Effector CD4-positive, alpha-beta T cell (primary cell): ENCODE measurements at places on chromosomes 5 and 9.

DNA sequence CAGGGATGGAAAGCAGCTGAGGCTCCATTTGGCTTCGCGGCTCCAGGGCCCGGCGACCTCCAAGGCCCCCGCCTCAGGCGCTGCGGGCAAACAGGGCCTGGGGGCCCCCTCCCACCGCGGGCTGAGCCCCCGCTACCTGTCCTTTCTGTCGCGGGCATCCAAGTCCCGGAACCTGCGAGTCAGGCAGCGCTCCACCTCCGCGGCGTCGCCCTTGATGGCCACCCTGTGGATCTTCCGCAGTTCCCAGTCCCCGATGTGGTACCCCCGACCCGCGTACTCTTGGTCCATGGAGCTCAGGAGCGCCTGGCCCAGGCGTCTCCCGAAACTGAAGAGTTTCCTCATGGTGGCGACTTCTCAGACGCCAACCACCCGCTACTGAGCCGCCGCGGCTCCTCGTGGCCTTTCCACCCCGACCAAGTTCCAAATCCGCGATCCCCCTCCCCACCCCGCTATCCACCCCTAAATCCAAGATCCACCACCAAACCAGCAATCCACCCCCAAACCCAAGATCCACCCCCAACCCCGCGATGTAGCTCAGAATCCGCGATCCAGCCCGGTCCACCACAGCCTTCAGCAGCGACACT lies 86.5 kb upstream of the CCDC180 start:
- no peak for DNase-seq

- no peak for DNase-seq
Observed at GRCh38 chr9:96449523-96449844, 485 bp upstream of the HABP4 start.

DNA sequence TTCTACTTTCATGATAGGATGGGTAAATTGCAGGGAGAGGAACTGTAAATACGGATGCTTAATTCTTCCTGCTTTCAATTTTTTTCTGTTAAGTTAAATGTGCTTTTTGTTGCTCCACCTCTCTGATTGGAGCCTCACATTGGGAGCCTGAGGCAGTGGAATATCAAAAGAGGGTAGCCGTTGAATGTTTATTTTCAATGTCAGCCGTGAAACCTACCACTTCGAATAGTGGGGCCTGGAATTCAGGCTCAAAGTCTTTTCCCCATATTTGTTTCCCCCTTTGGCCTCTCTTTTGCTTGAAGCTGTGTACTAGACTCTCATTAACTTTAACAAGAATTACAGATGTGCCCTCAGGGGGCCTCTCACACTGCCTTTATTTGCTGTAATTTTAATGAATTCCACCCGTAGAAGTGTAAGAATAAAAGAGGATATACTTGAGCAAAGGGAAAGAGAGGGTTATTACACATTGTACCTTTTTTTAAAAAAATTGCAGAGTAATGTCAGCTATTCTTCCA lies 29.0 kb downstream of the PSAT1 start:
- DNase-seq: no peak

- no peak for DNase-seq
Observed at GRCh38 chr9:135995816-135996215, 34.6 kb upstream of the UBAC1 start.

DNA sequence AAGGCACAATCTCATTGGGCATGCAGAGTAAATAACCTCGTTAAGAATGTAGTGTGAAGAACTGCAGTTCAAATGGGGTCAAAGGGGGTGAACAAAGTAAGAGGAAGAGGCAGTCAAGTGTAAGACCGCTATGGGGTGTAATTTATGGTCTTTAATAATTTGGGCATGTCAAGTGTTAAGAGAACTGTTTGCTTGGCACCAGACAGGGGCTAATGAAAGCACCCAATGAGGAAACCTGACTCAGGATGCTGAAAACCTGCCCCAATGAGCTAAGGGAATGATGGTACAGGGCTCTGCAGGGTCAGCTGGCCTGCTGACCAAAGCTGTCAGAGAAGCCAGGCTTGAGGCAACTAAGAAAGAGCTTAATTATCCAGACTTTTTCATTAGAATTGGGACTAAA lies 368.1 kb downstream of the DTWD2 start:
- DNase-seq: no peak

DNA sequence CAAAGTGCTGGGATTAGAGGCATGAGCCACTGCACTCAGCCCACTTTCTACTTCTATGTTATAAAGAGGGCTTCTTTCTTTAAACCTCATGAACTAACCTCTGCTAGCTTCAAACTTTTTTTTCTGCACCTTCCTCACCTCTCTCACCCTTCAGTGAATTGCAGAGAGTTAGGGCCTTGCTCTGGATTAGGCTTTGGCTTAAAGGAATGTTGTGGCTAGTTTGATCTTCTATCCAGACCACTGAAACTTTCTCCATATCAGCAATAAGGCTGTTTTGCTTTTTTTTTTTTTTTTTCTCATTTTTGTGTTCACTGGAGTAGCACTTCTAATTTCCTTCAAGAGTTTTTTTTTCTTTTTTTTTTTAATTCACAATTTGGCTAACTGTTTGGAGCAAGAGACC lies 216.4 kb upstream of the MAP3K1 start:
- no peak for DNase-seq

GRCh38 chr5:96807075-96807654 lies 580 bp downstream of the ERAP1 start:
- no peak for DNase-seq

GRCh38 chr9:13088720-13089427 lies 190.6 kb downstream of the MPDZ start:
- DNase-seq: no peak

- no peak for DNase-seq
Observed at GRCh38 chr9:136025481-136025880, 64.3 kb upstream of the UBAC1 start.

DNA sequence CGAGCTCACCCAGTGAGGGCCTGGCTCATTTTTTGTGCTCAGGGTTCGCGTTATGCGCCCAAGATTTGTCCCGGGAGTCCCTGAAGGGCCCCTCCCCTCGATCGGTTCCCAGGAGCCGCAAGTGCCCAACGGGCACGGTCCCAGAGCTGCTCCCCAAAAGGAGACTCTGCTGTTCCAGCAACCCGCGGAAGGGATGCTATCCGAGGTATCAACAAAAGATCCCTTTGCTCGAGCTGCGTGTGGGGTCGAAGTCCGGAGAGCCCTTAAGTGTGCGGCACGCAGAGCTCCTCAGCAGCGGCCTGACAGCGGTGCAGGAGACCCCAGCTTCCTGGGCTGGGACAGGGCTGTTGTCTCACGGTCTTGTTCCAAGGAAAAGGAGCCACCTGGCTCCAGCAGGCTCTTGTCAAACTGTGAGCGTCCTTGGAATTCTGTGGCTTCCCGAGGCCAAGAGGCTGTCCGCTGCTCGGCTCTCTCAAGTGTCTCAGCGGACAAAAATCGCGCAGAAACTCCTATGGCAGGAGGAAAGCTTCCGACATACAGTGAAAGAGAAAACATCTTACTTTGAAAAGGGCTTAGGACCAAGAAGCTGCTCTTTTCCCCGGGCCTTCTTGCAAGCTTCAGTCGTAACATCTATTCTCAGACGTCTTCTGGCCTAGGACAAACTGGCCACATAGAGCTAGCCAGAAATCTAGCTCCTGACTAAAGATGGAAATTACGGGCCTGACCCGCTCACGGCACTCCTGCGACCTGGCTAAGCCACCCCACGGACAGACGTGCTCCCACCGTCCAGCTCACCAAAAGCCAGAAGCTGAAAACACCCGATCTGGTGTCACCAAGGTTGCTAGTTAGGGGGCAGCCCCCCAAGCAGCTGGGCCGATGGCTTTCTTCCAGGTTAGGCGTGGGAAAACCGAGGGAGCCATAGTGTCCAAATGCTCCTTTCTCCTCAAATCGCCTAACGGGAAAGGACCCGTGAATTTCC lies 2.6 kb upstream of the FOXB2 start:
- DNase-seq: no peak

DNA sequence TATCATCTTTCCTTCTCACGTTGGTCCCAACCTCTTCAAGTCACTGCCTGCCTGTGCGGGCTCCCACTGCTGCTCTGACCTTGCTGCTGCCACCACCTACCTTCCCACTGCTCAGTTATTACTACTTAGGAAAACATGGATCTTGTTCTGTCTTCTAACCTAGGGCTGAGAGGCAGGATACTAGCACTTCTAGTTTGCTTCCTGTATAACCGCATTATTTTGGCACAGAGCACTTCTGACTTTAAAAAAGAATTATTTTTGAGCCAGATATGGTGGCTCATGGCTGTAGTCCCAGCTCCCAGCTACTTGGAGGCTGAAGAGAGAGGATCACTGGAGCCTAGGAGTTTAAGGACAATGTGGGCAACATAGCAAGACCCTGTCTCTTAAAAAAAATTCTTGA lies 135.4 kb upstream of the GNA14 start:
- DNase-seq: no peak

- no peak for DNase-seq
Observed at GRCh38 chr5:159727167-159727566, 189.1 kb upstream of the ADRA1B start.

DNA sequence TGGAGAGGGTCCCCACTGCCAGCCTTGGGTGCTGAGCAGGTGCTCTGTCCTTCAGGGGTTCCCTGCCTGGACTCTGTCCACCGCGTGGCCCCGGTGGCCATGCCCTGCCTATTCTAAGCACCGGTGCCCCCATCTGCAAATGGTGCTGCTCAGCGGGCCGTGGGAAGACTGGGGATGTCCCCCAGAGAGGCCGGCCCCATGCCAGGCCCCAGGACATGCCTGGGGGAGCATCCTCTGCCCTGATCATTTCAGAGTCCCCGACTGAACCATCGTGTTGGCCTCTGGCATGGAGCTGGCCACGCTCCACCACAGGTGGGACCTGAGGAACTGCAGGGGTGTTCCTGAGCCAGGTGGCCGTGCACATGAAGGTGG lies 64.7 kb downstream of the RXRA start:
- no peak for DNase-seq

DNA sequence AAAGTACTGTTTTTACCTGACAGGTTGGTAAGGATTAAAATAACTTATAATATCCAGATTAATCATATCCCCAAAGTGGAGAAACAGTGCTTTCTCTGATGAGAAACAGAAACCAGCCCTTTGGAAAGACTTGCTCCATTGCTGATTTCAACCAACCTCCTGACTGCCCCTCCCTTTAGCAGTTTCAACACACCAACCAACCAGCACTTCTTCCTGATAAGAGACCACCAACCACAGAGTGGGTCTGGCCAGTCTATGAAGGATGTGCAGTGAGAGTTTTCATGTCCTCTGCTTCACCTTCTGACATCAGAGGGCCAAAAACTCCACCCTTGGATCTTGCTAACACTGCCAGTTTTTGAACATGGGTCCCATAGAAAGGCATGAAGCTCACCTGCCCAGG lies 28.1 kb downstream of the RIGI start:
- no peak for DNase-seq

GRCh38 chr9:99353408-99353807 lies 131.3 kb downstream of the SEC61B start:
- no peak for DNase-seq
